ENCODE measurements at places on chromosomes 3 and 15.

- no peak for DNase-seq
These were observed 78.8 kb upstream of the UBE2E1 start for GRCh38 chr3:23726811-23727548.

DNA sequence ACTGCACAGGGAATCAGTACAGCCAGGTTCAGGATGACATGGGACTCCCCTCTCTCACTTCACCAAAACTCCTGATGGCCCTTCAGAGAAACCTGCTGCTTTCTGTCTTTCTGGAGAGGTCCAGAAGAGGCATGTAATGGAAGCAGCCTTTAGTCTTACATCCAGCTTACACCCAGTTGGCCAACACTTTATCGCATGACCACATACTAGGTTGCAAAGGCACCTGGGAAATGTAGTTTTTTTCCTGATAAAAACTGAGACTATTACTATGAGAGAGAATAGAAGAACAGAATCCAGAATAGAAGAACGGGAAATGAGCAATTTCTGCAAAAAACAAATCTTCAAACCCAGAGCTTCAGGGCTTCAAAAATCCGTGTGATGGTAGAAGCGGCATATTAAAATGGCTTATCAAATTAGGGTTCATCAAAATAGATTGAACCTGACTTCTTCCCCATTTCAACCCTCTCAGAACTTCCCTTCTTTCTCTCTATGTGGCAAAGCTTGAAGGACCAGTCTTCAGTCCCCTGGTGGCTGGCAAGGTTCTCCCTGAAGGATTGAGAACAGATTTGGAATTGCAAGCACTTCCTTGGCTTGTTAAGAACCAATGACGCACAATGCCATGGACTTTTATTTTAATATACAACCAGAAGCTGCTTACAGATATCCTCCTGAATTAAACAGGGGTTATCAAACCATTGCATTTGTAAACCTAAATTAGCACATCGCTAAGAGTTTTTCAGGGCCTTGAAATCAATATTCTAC lies 34.4 kb downstream of the CORO2B start:
- DNase-seq = no peak

GRCh38 chr3:58059349-58060321 lies 51.4 kb downstream of the FLNB start:
- DNase-seq = no peak

DNA sequence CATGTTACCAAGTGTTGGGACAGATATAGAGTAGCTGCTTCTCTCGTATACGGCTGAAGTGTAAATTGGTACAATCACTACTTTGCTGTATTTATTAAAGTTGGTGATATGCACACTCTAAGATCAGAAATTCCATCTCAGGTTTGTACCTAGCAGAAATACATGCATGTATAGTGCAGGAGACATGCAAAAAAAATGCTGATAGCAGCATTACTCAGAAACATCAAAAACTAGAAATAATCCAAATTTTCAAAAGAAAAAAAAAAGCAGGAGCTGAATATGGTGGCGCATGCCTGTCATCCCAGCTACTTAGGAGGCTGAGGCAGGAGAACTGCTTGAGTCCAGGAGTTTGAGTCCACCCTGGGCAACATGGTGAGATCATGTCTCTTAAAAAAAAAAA lies 31.3 kb upstream of the BCL2A1 start:
- no peak for DNase-seq
